ENCODE measurements at places on chromosomes 7 and 10. TPM values are rescaled to one million over a fixed set of nuclear protein-coding genes. Genes with fewer than 3 reads are reported as not detected.

DNA sequence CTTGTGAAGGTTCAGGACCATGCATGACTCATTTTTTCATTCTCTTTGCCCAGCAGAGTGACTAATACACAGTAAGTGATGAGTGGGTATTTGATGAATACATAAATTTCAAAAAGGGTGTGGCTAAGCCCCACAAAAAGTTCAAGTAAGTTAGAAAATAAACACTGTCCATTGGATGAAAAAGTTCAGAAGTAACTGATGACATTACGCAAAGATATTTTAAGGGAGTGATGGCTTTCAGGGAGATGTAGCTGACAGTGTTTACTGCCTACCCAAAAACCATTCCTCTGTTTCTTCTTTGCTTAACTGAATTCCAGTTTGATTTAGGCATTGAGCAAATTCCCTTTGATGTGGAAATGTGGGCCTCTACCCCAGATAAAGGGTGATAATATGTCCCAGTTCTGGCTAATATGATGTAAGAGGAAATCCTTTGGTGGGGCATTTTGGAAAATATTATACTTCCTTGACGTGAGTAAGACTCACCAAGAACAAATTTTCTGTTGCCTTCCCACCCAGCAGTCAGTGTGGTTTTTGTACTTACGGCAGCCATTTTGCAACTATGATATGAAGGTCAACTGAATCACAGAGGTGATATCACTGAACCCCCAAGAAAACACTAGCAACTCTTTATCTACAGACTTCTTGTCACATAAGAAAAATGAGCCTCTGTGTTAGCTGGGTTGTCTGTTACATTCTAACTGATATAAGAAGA is 29.0 kb upstream of the EBLN1 start:
- peak; percentile 88 for DNase-seq

DNA sequence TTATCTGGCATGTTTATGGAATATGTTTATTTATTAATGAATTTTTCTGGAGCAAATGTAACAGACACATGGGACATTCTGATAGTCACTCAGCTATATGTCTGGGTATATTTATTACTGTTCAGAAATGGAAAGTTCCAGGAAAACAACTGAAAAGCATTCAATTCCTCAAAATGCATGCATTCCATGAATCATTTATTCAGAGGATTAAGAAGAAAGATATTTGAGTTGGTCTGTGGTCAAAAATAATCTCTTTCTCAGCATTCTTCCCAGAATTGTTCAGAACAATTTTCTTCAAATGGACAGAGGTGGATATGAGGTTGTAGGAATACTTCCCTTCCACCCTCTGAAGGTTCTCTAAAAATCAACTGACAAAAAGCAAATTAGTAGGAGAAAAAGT is 97.6 kb upstream of the ITGB1 start:
- DNase-seq, result peak; percentile 63

- DNase-seq, result no peak
These were observed 157.9 kb upstream of the GRM3 start for GRCh38 chr7:86485827-86486226.

Gene CCL24
- total RNA-seq, result not detected

GRCh38 chr7:20030417-20030816 is 186.8 kb downstream of the MACC1 start:
- peak; percentile 5 for DNase-seq

DNA sequence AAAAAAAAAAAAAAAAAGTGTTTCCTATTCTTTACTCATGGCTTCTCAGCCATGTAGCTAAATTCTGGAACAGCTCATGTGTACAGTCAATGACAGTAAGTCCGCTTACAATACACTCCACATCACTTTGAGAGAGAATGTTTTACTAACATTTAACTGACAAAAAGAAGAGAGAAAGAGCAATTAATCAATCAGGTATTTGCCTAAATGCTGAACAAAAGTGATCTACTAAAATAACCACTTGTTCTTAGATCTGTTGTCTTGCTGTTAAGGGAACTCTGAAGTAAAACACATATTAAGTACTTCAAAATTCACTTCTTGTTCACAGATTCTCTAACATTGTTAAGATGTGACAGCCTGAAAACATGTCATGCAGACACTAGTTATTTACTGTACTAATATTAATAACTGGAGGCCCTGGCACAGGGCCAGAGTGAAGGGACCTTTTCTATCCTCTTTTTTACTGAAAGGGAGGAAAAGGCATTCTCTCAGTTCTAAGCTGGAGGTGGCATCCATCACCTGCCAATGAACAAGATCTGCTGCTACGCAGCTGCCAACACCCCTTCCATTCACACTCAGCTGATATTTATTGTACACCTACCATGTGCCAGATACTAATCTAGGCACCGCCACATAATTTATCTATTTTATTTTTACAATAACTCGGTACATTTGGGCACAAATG is 72.6 kb downstream of the AHR start:
- peak; percentile 43 for DNase-seq

Gene GAD2
- not detected for total RNA-seq

- no peak for DNase-seq
These were observed 178.0 kb downstream of the ADARB2 start for GRCh38 chr10:1559311-1559710.

DNA sequence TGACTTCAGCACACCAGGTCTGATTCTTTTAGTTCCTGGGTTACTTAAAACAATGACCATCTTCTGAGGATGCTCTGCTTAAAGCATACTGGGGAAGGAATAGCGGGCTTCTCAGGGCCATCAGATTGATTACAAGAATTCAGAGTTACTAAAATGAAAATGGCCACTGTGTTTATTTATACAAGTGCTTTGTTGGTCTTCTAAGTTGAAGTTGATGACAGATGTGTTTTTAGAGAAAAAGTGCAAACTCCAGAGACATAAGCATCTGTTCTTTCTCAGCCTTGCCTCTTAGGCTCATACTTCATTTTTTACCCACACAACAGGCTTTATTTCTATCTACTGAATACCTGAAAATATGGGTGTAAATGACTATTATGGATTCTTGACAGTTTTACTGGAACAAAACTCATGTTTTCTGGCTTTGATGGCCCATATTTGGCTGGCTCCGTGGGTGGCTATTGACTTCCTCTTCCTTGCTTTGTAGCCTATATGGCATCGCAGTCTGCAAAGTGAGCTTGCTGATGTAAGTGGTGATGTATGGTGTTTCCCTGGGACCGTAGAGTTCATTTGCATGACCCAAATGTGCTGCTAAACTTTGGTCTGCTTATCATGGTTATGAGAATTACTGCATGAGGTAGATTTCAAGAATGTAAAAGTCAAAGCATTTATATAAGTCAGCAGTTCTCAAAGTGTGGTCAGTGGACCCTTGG is 121.3 kb downstream of the BMPER start:
- DNase-seq, result no peak

Measured in GM23248 (cell line).